ENCODE measurements at places on chromosomes 7 and 10.

DNA sequence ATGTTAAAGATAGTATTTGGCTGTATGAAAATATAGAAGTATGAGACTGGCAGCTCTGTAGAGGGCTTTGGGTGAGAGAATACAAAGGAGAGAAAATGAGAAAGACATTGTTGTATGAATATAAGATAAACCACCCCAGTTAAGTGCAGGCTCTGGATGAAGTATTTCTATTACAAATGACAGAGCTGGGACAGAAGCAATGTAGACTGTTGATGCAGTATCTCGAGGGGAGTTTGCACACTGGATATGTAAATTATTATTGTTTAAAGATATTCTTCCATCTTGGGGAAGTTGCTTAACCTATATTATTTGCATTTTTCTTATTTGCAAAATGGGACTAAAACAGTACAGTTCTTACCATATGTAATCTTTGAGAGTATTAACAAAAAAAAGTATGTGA lies 31.5 kb downstream of the ENTPD1 start:
- no peak overlapping the region for H3K4me3 ChIP-seq
- DNase-seq = no peak
- H3K36me3 ChIP-seq = no peaks in the 10 kb centered on the region
- no peak overlapping the region for H3K27ac ChIP-seq
- peaks cover 57% of the 10 kb centered on the region for H3K4me1 ChIP-seq

- no peaks in the 10 kb centered on the region for H3K36me3 ChIP-seq
- H3K27me3 ChIP-seq = no peaks in the 10 kb centered on the region
- H3K4me1 ChIP-seq = no peaks in the 10 kb centered on the region
- no peak overlapping the region for H3K27ac ChIP-seq
- H3K4me3 ChIP-seq = no peak overlapping the region
- DNase-seq = no peak
Measured at GRCh38 chr10:84101042-84101441, 38.3 kb upstream of the GHITM start.

GRCh38 chr7:42880392-42880791 lies 31.5 kb downstream of the C7orf25 start:
- H3K36me3 ChIP-seq = no peaks in the 10 kb centered on the region
- H3K4me3 ChIP-seq = no peak overlapping the region
- H3K4me1 ChIP-seq = no peaks in the 10 kb centered on the region
- no peak overlapping the region for H3K27ac ChIP-seq

GRCh38 chr7:150941351-150942000 lies 36.6 kb downstream of the KCNH2 start:
- H3K27me3 ChIP-seq = peaks cover 4% of the 10 kb centered on the region
- H3K4me1 ChIP-seq = peaks cover 28% of the 10 kb centered on the region
- no peak overlapping the region for H3K4me3 ChIP-seq
- no peaks in the 10 kb centered on the region for H3K36me3 ChIP-seq

DNA sequence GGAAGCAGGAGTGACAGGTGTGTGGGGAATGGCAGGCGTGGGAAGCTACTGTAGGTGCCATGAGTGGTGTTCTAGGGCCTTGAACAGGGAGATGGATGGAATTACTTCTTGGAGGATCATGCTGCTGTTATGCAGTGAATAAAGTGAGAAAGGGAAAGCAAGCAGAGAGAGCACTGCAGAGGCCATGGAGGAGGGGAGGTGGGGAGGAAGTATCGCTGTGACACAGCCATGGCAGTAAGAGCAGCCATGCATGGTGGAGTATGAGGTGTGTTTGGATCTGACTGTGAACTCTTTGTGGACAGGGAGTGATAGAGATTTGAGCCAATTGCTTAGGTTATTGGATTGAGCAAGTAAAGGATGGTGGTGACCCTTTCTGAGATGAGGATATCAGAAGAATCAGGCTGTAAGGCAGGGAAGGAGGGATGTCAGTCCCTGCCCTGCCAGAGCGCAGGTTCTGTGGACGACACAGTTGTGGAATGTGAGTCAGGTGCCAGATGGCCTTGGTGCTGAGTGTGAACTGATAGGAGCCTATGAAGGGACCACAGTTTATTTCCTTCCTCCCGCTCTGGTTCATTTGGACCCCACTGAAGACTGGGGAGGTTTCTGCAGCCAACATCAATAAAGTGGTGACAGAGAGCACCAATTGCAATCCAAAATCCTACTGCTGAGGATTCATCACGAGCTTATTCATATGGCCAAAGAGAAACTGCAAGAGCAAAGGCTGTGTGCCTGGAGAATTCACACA lies 105.5 kb upstream of the TMEM72 start:
- no peaks in the 10 kb centered on the region for H3K4me1 ChIP-seq
- H3K27me3 ChIP-seq = peaks cover 18% of the 10 kb centered on the region
- H3K27ac ChIP-seq = no peak overlapping the region
- H3K4me3 ChIP-seq = no peak overlapping the region
- H3K36me3 ChIP-seq = no peaks in the 10 kb centered on the region

Data from naive thymus-derived CD8-positive, alpha-beta T cell (primary cell).